ENCODE measurements at places on chromosomes 11 and 22. TPM values are rescaled to one million over a fixed set of nuclear protein-coding genes. Genes with fewer than 3 reads are reported as not detected.

DNA sequence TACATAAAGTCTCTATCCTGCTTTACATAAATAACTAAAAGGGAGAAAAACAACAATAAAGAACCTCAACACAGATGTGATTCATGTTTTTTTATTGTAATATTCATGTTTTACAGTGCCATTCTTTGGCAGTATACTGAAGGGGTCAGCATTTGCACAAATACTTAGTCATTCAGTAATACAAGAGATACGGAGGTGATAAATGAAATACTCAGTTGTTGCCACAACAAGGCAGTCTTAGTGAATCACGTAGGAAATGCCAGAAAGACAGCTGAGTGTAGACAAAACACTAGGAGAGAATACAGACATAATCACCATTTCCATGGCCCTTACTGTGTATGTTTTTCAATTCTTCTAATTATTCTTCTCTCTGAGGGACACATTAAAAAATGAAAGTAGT is 910.4 kb downstream of the METTL15 start:
- no peak for DNase-seq

BDNF gene
- total RNA-seq: 8.0 TPM

GRCh38 chr11:71988050-71988449 is 10.7 kb upstream of the IL18BP start:
- peak; percentile 92 for DNase-seq

GRCh38 chr11:120828847-120829246 is 195.1 kb upstream of the TBCEL start:
- peak; percentile 85 for DNase-seq

GRCh38 chr22:46620588-46621242 is 529 bp downstream of the GRAMD4 start:
- DNase-seq: peak; percentile 65

GRCh38 chr11:12963792-12964536 is 45.2 kb upstream of the RASSF10 start:
- DNase-seq: peak; percentile 93

GRCh38 chr11:134838708-134839107 is 426.7 kb upstream of the B3GAT1 start:
- DNase-seq: no peak

DNA sequence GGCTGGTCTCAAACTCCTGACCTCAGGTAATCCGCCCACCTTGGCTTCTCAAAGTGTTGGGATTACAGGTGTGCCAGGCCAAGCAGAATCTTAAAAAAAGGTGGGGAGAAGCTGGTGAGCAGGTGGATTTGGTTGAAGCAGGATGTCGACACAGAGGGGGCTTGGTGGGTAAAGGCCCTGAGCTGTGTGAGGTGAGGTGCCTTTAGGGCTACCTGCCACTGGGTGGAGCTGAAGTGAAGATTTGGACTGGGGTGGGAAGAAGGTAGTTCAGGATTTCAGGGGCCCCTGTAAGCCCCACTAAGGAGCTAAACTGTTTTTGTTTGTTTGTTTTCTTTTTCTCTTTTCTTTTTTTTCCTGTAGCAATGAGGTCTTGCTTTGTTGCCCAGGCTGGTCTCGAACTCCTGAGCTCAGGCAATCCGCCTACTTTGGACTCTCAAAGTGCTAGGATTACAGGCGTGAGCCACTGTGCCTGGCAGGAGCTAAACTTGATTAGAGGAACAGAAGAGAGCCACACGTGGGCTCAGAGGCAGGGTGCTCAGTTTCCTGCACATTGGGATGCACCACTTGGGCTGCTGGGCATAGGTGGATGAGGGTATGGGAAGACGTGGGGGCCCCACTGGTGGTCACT is 6.0 kb downstream of the P2RX6 start:
- DNase-seq: peak; percentile 68

POLR2F gene
- total RNA-seq: 18.6 TPM

DNA sequence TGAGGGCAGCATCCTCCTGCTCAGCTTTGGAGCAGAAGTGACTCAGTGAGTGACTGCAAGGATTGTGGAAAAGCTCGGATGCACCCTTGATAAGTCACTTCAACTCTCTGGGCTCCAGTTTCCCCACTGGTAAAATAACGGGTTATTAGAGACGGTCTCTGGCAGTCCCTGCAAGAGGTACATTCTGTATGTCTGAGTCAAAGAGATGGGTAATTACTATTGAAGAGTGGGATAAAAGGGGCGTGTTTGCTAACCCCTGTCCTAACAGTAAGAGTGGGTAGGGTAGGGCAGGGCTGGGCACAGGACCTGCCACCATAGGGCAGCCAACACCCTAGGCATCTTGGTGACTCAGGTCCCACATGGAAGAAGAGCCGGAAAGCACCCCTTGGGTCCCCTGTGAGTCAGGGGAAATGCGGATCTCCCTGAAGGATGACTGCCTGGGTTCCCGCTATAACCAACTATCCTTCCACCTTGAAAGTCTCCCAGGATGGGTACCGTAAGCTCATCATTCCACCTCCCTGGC is 7.3 kb upstream of the AHNAK start:
- DNase-seq: peak; percentile 95

ABTB2 gene
- 5.1 TPM for total RNA-seq

AKIP1 gene
- total RNA-seq: 39.1 TPM

DNA sequence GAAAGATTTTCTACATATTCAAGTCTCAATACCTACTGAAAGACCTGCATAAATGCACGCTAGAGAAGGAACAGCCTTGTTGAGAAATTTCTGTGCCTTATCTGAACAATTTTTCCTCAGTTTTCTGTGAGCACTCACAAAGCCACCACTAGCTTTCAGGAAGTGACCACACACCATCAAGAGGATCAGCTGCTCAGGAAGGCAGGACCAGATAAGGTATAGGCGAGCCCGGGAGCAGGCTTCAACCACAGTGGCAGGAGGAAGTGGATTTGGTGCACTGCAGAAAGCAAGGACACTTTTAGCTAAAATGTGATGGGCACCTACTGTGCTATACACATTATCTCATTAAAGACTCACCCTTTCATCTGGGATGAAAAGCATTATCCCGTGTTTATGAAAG is 220.8 kb downstream of the RAB38 start:
- no peak for DNase-seq

GRCh38 chr11:14359501-14360031 is 583 bp upstream of the RRAS2 start:
- DNase-seq: peak; percentile 85

GRCh38 chr11:19519912-19520641 is 192.6 kb upstream of the NAV2 start:
- no peak for DNase-seq

DNA sequence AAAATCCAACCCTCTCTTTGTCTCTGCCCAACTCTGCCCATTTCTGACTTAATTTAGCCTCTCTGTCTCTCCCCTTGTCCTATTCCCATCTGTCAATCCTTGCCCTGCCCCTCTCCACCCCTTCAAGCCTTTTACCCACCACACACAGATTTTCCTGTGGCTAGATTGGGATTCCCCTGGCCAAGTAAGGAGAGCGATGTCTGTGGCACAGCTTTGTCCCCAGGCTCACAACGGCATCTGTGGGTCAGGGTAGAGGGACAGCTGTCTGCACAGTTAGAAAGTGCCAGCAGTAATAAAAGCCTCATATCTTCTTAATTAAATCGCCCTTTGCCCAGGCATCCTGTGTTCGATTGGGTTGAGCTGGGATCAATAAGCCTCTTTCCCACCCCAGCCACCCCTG is 1.3 kb upstream of the KCNC1 start:
- DNase-seq: no peak

GRCh38 chr22:22609291-22609690 is 35.1 kb upstream of the GGTLC2 start:
- DNase-seq: no peak

OR51F2 gene
- not detected for total RNA-seq

IZUMO1R gene
- not detected for total RNA-seq

GRCh38 chr11:61378713-61379313 is 13.6 kb upstream of the TMEM216 start:
- peak; percentile 89 for DNase-seq

DNA sequence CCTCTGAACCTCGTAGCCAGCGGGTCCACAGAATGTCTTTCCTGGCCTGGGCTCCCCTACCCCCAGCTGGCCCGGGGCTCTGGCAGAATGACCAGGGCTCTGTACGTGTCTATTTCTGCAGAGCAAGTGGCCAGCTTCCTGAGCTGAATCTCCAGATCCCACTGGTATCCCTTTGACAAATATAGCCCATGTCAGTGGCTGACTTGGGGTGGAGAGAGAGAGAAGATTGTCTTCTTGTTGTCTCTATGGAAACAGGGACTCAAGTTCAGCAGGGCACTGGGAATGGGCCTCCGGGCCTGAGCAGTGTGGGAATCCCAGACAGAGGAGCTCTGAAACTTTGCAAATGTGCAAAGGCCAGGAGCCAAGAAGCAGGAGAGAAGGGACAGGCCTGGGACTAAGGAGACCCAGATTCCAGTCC is 33.9 kb downstream of the ANO1 start:
- DNase-seq: no peak

GRCh38 chr11:62456630-62457029 is 37.8 kb downstream of the SCGB1A1 start:
- DNase-seq: peak; percentile 25

All from osteoblast (primary cell).